Osteocyte (in vitro differentiated cells): ENCODE measurements at places on chromosomes 16 and 17.

DNA sequence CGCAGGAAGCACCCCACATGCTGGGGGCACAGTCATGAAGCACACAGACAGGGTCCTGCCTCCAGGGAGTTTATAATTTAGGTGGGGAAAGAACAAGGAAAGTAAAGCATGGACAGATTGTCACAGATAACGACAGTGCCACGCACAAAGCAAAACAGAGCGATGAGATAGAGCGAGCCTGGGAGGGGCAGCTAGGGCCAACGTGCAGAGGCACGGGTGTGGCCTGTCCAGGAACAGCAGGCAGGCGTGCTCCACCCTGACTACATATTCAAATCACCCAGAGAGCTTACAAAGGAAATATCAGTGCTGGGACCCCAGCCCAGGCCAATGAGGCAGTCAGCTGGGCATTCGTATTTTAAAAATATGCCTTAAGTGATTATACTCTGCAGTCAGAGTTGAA is 16.8 kb downstream of the LGALS9 start:
- no peak for DNase-seq

DNA sequence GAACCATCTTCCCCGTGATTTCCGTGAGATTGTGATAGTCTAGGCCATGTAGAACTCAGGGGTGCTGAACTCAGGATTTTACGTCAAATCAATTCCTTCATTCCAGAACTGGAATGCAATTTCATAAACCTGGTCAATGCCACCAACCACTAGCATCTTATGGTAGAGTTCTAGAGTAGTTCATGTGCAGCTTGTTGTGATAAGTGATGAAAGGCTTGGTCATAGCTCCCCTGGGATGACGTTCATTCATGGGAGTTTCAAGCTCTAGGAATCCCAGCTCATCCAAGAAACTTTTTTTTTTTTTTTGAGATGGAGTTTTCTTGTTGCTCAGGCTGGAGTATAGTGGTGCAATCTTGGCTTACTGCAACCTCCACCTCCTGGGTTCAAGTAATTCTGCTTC is 3.7 kb upstream of the DPEP2 start:
- DNase-seq: no peak

- DNase-seq: peak; percentile 66
Measured at GRCh38 chr17:77738751-77739531, 219.6 kb upstream of the TNRC6C start.

DNA sequence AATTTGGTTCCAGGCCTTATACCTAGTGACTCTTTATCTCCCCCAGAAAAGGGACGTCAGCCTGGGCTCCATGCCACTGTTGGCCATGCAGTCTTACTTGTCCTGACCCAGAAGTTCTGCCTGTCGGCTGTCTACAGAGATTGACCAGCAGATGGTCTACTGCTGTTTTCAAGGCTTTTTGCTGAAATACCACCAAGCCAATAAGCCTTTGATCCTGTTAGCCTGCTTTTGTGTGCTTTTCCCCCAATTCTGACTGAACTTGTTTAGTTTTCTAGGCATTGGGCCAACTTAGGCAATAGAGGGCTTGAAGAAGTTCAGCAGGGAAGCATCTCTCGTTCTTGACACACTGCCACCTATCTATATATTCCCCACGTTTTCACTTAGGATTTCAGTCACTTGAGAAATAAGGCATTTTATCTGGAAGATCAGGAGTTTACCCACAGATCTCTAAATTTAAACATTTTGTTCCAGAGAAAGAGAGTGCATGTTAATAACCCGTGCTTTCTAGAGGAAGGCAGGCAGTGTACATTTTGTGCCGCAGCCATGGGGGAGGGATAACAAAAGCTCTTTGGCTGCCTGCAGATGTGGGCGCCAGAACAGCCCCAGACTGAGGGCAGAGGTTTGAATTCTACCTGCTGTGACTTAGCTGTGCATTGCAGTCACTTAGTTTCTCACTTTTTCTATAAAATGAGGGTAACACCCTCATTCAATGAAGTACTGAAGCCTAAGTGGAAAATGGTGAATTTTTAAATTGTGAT is 12.3 kb upstream of the CARMIL2 start:
- DNase-seq: no peak

- DNase-seq: no peak
Measured at GRCh38 chr17:35255316-35255715, 12.4 kb downstream of the SLFN5 start.

DNA sequence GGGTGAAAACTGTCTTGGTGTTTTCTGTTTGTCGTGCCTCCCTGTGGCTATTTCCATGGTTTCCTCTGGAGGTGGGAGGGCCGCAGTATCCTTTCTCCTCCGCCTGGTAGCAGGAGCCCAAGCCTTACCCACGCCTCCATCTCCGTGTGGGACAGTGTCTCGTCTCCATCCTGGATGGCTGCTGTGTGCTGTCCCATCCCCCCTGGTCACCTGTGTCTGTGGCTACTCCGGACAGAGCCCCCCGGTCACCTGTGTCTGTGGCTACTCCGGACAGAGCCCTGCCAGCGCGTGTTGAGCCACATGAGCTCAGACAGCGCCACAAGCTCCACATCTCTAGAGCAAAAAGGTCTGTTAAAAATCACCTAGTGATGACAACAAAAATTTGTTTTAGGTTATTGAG is 198.2 kb upstream of the CHMP6 start:
- no peak for DNase-seq

GRCh38 chr16:85844169-85844481 is 44.6 kb downstream of the COX4I1 start:
- no peak for DNase-seq

DNA sequence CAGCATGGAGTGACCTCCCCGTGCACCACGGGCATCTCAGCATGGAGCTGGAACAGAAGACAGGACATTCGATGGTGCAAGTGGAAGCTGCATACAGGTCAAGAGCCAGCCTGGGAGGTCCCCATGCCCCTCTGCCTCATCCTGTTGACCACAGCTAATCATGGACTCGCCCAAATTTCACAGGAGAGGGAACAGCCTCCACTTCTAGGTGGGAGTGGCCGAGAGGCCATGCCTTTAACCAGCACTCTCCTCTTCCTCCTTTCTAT is 3.8 kb upstream of the SLC47A2 start:
- no peak for DNase-seq

GRCh38 chr17:8753976-8754440 is 4.3 kb downstream of the SPDYE4 start:
- no peak for DNase-seq

- no peak for DNase-seq
Measured at GRCh38 chr17:36942019-36942599, 4.8 kb downstream of the LHX1 start.
